ENCODE measurements at places on chromosomes 11 and 22.

- DNase-seq: no peak
Observed at GRCh38 chr11:32379719-32380118, 55.6 kb downstream of the WT1 start.

- DNase-seq: no peak
Observed at GRCh38 chr11:112605093-112605666, 344.5 kb upstream of the PLET1 start.

- DNase-seq: no peak
Observed at GRCh38 chr11:118149493-118149892, 3.1 kb downstream of the SCN4B start.

- no peak for DNase-seq
Observed at GRCh38 chr11:14454861-14455632, 44.6 kb downstream of the COPB1 start.

DNA sequence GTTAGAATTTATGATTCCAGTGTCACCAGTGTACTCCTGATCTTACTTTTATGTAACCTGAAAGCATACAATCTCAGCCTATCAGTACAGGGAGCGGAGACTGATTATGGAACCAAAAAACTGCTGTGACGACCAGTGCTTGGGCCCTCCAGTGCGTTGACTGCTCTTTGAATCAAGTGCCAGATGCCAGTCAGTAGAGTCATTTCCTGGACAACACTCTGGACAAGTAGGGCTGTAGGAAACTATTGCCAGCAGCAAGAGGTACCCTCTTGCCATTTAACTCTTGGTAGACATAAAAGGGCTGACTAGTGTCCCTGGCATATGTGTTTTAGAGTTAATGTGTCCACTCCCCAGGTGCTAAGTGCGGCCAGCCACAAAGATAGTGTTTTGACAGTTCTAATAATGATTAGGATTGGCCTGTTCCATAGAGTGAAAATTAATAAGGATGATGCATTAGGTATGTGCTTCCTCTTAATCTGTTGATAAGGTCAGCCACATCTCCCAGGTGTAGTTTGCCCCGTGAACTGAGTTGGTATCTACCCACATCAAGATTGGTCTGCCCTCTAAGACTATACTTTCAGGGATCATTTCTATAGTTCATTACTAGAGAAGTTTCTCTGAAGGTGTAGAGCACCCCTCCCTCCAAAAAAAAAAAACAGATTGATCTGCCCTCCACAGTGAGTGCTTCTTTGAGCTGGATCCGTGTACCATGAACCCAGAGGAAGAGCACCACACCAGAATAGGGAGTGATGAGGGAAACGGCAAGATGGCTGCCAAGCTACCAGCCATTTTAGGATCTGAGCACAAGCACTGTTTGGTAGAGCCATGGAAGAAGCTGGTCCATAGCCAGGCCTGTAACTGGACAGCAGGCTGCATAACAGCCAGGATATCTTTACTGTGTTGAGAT lies 20.7 kb upstream of the AIFM3 start:
- no peak for DNase-seq

- DNase-seq: no peak
Observed at GRCh38 chr11:123168241-123168640, 26.8 kb downstream of the CLMP start.

- no peak for DNase-seq
Observed at GRCh38 chr22:17924735-17925364, 99.5 kb downstream of the MICAL3 start.

Measured in Right ventricle myocardium superior (tissue), 1 donor.